SK-N-MC (cell line): ENCODE measurements at places on chromosomes 1 and 21.

DNA sequence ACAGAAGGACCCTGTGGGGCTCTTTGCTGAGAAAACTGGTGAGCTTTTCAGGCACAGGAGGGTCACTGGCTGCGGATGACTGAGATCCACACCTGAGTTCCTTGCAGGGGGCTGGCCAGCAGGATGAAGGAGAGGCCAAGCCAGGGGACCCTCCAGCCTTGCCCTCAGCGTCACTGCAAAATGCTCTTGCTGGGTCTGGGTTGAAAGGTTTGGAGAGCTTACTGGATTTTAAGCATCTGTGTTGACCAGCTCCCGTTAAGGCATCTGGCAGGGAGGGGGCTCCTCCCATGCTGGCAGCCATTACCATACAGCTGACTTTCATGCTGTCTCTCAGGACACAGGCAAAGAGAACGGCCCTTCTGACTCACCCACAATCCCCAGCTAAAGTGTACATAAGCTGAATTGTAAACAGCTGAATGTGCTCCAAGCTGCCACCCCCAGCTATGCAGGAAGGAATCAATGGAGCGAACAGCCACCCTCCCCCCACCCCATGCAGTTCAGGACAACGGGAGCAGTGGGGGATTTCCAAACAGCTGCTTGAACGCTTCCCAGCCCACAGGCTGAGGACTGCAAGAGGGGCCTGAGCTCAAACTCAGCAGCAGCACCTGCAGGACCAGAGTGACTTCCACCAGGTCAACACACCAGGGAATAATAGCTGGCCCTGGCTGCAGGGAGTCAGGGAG is 21.3 kb upstream of the A3GALT2 start:
- DNase-seq: no peak

DNA sequence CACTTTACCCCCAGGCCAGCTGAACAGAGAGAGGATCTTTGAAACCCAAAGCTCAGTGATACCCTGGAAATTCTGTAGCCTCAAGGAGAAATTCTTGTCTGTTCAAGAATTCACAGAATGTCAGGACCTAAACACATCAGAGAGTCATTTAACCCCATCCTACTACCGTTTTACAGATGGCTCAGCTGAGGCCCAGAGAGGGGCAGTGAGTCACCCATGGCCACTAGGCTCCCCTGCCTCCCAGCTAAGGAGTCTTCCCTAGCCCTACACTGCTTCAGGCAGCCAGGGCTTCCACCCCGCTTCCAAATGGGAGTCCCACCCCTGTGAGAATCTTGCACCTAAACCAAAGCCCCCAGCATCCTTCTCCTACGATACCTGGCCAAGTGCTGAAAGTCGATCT is 28.3 kb downstream of the VWA5B1 start:
- DNase-seq: no peak

DNA sequence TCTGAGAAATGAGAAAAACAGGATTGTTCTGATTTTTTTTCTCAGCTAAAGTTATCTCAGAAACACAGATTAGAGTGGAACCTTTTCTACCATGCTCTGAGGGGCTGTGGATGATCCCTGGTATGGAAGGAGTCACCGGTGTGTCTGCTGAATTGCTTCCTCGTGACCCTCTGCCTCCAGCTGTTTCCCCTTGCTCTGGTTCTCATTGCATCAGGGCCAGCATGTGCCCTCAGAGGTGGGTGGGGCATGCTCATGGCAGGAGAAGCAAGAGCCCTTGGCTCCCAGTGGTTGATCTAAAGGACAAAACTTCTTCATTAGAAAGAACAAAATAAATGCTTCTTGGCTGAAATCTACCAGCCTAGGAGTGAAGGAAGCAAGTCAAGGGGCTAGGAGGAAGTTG is 183.2 kb upstream of the HMCN1 start:
- DNase-seq: no peak

DNA sequence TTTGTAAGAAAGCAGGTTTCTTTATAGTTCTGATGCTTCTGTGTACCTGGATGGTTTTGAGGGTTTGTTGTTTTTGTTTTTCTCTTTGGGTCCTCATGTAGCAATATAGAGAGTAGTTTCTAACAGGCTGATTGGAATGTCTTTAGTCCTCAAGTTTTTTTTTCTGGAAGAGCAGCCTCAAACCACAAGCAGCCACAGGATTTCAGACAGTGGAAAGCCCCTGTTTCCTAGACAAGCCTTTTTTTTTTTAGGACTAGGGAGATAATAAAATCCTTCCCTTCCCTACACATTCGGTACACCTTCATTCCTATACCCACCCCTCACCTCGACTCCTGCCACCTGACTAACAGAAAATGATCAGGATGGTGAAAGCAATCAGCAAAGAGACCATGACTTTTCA is 47.6 kb downstream of the ACP6 start:
- DNase-seq: no peak

DNA sequence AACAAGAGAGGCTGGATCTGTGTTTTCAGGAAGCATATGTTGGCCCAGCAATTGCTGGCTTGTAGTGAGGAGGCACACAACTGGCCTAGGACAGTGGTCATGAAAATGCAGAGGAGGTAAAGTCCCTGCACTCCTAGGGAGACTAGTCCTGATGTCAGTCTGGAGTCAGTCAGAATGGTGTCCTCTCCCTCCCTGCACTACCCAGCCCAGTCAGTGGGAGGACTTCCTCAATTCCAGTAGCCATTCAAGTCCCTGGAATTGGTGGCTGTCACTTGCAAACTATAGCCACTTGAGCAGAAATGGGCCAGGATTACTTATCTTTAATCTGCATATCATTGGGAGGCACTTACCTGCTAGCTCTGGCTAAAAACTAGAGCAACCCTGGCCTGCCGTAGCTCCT is 18.6 kb downstream of the NDUFS5 start:
- no peak for DNase-seq

GRCh38 chr1:18144916-18145647 is 37.5 kb downstream of the IGSF21 start:
- DNase-seq: no peak

DNA sequence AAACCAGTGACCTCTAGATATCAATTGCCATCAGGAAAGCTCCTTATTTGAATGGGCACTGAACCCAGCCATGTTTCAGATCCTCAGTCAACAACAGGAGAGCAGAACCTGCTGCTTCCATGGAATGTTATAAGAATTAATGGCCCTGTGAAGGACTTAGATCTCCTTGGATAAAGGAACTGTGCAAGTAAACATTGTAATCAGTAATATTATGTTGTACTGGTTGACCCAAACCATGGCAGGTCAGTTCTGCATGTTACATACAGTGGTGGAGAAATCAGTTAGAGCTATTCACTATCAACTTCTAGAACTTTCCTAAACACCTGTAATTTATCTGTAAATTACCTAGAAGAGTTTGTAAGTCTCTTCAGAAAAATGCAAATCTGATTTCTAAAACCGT is 11.2 kb upstream of the CLDN8 start:
- DNase-seq: no peak

- DNase-seq: no peak
These were observed 79.0 kb downstream of the RUNX1 start for GRCh38 chr21:34970167-34970500.

GRCh38 chr1:192010406-192010805 is 147.9 kb upstream of the RGS18 start:
- DNase-seq: no peak

DNA sequence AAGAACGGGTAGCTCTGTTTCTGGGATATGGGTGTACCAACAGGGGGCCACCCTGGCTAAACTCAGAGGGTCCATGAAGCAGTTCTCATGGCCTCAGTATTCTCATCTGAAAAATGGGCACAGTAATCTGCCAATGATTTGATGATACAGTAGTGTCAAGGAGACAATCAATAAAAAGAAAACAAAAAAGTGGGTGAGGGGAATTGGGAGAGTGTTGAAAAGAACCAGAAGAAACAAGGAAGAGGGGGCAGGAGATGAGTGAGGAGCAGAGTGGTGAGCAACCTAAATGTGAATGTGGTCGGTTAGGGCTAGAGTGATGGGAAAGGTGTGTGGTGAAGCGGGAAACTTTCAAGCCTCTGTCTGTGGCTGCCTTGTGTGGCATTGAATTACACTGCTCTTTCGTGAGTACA is 2.0 kb downstream of the SLAMF7 start:
- DNase-seq: no peak

- DNase-seq: no peak
These were observed 250.0 kb downstream of the FAF1 start for GRCh38 chr1:50710099-50710498.
